Large intestine (tissue), 12 donors: ENCODE measurements at places on chromosomes 7 and 10. TPM values are rescaled to one million over a fixed set of nuclear protein-coding genes. Genes with fewer than 3 reads are reported as not detected.

Gene SPDYE16
- 1.2 TPM for polyA plus RNA-seq

Gene CARD11
- polyA plus RNA-seq, result 4.8 TPM

Gene GRM3
- 0.16 TPM for polyA plus RNA-seq

Gene TMEM178B
- polyA plus RNA-seq, result 2.2 TPM

Gene VWC2
- polyA plus RNA-seq, result 0.63 TPM

Gene TES
- polyA plus RNA-seq, result 66.4 TPM

Gene COL1A2
- 532 TPM for polyA plus RNA-seq
